ENCODE measurements at places on chromosomes 3 and 15.

DNA sequence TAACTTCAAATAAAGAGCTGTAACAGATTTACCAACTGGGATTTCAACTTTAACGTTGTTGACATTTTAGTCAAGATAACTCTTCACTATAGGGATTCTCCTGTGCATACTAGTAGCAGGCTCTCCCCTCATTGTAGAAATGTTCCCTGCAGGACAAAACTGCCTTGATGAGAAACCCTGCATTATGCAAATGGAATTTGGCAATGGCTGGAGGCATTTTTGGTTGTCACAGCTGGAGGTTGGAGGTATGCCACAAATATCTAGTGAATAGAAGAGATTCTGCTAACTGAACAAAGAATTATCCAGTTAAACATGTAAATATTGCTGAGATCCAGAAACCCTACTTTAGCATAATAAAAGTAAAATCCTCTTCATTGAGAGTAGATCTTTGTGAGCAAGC is 928.8 kb upstream of the ALCAM start:
- DNase-seq, result no peak

- DNase-seq, result no peak
Measured at GRCh38 chr15:33242669-33243191, 48.2 kb upstream of the FMN1 start.

- no peak for DNase-seq
Measured at GRCh38 chr15:64916365-64916764, 4.7 kb downstream of the ANKDD1A start.

DNA sequence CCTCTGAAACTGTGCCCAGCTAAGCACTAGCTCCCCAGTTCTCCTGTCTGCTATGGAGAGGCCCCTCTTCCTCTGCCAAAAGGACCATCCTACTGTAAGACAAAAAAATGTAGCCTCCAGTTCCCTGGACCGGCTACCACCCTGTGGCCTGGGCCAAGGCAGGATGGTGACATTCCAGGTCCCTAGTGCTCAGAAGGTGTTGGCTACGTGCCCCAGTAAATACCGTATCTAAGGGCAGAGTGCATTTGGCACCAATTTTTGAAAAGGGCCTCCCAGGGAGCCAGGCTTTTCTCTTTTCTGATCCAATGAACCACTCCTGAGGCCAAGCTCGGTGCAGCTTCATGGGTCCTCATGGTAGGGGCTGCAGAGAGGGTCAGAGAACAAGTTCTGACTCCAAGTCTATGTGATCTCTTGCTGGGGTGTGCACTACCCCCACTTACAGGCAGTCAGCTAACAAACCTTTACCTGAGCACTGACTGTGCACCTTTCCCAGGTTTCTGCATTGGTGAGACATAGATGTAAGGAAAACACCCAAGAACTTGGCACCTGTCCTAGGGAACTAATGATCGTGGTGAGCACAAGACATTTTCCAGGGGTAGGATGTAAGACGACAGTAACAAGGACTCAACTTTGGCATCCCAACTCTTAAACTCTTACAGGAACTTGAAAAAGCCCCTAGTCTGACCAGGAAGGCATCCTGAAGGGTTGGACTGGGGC is 32.6 kb downstream of the TLE3 start:
- no peak for DNase-seq

- no peak for DNase-seq
Measured at GRCh38 chr15:93278006-93278405, 189.0 kb upstream of the RGMA start.

DNA sequence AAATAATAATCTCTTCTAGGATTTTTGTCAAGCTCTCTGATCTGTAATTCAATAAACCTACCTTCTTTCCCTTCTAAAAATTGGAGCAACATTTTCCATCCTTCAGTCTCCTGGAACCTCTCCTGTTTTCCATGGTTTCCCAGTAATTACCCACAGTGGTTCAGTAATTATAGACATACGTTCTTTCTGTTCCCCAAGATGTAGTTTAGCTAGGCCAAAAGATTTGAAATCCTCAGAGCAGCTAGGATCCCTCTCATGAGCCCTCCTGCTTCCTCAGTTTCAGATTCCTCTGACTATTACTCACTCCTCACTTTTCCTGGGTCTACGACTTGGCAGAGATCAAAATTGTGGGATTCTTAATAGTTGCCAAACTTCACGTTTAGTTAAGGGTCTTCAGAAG is 76.9 kb upstream of the IGSF10 start:
- no peak for DNase-seq

DNA sequence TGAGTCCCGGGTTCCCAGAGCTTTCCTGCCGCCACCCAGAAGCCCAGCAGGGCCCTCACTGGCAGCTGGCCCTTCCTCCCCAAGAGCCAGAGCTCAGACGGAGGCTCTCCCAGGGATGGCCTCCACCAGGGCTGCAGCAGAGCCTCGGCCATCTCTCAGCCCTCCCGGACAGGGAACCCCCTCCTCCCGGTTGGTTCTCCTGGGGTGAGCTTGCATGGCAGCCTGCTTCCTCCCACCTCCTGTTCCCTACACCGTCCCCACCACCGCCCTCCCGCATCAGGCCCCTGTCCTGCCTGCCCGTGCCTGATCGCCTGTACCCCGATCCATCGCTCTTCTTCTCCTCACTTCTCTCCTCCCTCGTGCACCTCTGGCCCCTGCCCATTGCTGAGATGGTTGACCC is 24.1 kb upstream of the MUC4 start:
- DNase-seq, result no peak
